T-helper 22 cell (primary cell): ENCODE measurements at places on chromosomes 1 and 21.

- no peak for DNase-seq
Observed at GRCh38 chr21:41851090-41851790, 27.9 kb downstream of the PRDM15 start.

DNA sequence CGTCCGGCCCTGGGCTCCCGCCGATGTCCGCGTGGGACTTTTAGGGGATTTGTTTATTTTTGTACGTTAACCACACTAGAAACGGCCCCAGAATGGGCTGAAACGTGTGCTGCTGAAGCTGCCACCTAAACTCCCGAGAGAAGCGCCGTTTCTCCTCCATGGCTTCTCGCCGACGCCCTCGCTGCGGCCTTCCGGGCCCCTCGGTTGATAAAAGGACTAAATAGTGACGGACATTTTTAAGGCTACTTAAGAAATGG lies 678 bp upstream of the PTTG1IP start:
- DNase-seq: no peak

- no peak for DNase-seq
Observed at GRCh38 chr1:189654906-189655305, 822.8 kb downstream of the BRINP3 start.

- no peak for DNase-seq
Observed at GRCh38 chr1:3653286-3653618, 936 bp downstream of the TP73 start.

GRCh38 chr1:67564193-67564592 lies 120.8 kb upstream of the GADD45A start:
- DNase-seq: no peak

DNA sequence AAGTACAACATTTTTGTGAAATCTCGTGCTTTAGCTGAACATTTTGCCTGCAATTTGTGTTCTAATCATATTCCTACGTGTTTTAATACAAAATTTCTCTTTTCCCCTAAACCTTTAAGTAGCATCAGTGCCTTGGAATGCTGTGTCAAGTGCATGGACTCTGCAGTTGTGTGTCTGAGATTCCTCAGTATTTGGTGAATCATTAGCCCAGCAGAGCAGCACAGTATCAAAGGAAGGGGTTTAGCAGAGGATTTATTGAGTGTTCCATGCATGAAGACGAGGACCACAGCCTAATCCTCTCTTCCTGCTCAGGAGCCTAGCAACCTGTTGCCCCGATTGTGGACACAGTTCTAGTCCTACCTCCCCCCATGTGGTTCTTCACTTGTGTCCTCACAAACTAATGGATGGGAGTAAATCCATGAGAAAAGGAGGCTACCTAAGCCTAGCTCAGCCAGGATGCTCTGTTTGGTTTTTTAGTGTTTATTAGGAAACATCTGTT lies 29.3 kb upstream of the PCP4 start:
- DNase-seq: no peak

GRCh38 chr1:30125021-30125820 lies 598.2 kb downstream of the MATN1 start:
- no peak for DNase-seq

GRCh38 chr1:18118078-18118477 lies 10.5 kb downstream of the IGSF21 start:
- no peak for DNase-seq

DNA sequence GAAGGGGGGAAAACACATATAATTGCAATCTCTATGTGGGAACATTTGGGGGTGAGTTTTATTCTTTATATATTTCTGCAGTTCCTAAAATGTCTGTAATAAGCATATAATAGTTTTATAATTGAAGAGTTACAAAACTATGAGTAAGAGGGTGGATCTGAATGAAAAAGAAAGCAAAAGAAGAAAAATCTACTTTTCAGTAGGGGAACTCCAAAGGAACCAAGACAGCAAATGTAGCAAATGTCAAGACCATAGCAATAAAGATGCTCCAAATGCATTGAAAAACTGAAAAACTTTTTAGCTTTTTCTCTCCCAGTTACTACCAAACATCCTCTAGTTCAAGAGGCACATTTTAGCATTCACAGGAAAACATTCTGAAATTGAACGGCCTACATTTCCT lies 434.8 kb downstream of the LMO4 start:
- DNase-seq: no peak

- no peak for DNase-seq
Observed at GRCh38 chr1:193066606-193067005, 7.2 kb downstream of the RO60 start.

- peak; percentile 7 for DNase-seq
Observed at GRCh38 chr1:110554871-110555801, 36.2 kb upstream of the KCNA10 start.

DNA sequence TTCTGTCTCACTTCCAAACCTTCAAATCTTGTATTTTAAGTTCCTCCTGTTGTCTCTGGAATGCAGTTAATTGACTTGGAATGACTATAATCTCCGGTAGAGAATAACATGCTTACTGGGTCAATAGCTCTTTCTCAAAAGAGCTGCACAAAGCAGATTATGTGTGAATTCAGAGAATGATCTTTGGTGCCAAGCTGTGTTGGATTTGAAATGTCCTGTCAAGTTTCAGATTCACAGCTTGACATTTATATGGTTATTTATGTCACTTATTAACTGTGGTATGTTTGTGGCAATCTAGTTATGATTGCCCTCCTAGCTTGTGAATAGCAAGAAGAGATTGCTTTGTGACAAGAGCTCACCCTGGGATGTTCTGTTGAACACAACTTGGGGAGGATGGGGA lies 128.3 kb upstream of the KCNE2 start:
- DNase-seq: no peak

- DNase-seq: no peak
Observed at GRCh38 chr1:27726173-27727044, 648 bp downstream of the FAM76A start.

GRCh38 chr21:27498025-27498424 lies 531.1 kb upstream of the ADAMTS5 start:
- no peak for DNase-seq

GRCh38 chr1:101873672-101874071 lies 123.1 kb downstream of the OLFM3 start:
- no peak for DNase-seq

- no peak for DNase-seq
Observed at GRCh38 chr1:62800281-62800680, 16.3 kb downstream of the ATG4C start.

DNA sequence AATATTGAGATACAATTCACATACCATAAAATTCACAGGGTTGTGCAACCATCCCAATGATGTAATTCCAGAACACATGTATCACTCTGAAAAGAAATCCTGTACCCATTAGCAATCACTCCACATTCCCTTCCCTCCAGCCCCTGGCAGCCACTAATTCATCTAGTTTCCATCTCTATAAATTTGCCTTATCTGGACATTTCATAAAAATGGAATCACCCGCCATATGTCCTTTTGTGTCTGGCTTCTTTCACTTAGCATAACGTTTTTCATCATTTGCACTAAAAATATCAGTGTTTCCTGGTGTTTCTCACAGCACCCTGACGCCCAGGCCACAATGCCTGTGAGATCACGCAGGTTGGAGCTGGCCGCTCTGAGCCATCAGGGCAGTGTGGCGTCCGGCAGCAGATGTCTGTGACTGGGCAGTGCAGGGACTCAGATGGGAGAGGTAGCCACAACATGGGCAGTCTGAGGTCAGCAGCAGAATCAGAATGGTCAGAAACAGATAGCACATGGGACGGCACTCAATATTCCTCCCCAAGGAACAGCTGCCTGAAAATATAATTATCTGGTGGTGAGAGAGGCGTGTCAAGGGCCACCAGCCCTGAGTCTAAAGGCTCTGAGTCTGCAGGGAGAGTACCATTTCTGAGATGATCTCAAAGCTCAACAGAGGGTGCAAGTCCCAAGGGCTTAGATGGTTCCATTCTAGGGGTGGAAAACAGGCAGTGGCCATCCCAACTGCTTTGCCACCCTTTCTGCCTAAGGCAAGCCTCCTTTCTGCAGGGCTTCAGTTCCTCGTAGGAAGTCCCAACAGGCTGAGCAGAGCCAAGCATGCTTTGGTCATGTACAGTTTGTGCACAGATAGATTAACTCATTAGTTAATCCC lies 129.4 kb upstream of the EDN2 start:
- no peak for DNase-seq
